GM03348 (cell line): ENCODE measurements at places on chromosomes 11 and 22.

- peak; percentile 49 for DNase-seq
These were observed 10.3 kb downstream of the APOL4 start for GRCh38 chr22:36191106-36191836.

- no peak for DNase-seq
These were observed 2.9 kb downstream of the TEAD1 start for GRCh38 chr11:12677131-12677530.

DNA sequence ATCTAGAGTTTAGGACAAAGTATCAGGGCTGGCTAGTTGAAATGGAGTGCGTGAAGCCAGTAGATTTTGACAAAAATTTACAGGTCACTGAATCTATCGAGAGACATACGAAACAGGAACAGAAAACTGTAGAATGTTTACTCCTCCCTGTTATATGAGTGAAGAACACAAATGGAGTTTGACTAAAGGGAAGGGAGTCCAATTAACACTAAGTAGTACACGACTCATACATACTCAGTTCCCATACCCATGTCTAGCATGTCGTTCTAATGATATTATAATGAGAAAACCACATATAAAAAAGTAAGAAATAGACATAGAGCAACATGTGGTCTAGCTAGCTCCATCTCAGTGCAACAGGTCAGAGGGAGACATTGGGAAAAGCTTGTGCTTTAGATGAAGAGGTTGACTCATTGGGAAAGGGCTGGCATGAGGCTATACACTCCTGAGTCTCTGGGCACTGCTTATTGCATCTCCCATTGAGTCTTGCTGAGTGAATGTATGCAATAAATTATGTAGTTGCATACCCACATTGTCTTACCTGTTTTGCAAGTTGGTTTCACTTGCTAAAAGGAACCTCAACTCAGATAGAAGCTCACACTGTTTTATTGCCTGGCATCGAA, 43.5 kb downstream of the CD44 start:
- no peak for DNase-seq

GRCh38 chr11:22273781-22274180, 64.4 kb upstream of the SLC17A6 start:
- DNase-seq = no peak

DNA sequence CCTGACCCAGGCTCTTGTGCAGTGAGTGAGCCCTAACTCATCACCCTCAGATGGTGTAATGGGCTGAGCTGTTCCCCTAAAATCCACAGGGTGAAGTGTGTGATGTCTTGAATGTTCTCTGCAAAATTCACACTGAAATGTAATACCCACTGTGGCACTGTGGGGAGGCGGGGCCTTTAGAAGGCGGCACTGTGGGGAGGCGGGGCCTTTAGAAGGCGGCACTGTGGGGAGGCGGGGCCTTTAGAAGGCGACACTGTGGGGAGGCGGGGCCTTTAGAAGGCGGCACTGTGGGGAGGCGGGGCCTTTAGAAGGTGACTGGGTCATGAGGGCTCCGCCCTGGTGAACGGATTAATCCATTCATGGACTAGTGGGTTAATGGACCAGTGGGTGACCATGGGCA, 33.0 kb downstream of the CHID1 start:
- no peak for DNase-seq

DNA sequence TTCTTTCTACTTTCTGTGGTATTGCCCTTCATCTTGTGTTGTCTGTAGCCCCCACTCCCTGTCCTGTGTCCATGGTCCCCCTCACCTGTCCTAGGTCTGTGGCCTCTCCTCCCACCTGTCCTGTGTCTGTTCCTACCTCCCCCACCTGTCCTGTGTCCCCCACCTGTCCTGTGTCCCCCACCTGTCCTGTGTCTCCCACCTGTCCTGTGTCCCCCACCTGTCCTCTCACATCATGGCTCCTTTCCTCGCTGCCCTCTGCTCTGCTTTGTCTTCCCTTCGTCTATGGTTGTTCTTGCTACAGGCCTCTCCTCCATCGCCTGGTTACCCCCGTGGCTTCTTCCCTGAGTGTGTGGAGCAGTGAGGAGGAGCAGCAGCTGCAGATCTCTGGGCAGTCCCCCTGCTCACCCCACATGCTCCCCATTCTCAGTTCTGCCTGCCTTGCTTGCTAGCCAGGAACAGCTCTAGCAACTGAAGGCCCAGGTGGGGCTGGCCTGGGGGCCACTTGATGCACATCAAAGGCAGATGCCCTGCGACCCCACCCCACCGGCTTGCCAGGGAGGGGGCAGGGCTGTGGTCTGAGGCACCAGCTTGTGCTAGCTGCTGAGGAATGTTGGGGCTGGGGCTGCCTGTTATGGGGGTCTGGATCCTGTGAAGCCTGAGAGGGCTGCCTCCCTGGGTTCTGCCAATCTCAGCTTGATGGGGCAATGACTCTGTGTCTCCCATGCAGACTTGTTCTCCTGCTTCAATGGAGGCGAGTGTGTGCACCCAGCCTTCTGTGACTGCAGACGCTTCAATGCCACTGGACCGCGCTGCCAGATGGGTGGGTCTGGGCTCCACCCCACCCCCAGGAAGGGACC, 5.6 kb downstream of the OTOG start:
- DNase-seq = no peak
